ENCODE measurements at places on chromosomes 6 and 20. TPM values are rescaled to one million over a fixed set of nuclear protein-coding genes. Genes with fewer than 3 reads are reported as not detected.

SLC52A3 gene
- total RNA-seq, result not detected

- DNase-seq, result no peak
Observed at GRCh38 chr6:33684983-33685382, 26.5 kb downstream of the UQCC2 start.

ABCF1 gene
- 46.7 TPM for total RNA-seq

DNA sequence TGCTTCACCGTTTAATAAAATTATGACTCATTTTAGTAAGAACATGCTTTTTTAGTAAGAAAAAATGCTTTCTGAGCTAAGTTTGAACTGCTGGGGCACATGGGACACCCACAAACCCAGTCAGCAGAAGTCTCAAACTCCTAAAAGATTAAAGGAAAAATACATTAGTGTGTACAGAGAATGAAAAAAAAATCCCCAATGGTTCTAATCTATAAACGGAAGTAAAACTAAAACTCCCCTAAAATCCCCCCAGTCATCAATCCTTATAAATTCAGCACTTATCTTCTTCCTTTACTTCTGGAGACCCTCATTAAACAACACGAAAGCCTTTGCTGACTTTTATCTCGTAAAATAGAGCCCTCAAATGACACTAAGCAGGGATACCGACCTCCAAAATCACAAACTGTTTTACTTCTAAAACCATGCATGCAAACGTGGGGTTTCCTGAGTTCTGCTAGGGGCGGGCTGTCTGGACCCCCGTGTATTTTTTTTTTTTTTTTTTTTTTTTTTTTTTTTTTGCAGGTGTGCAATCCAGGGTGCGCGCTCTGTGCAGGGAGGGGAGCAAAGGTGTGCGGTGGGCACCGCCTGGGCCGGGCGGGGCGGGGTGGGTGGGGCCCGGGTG lies 1.1 kb upstream of the MYB start:
- no peak for DNase-seq

DNA sequence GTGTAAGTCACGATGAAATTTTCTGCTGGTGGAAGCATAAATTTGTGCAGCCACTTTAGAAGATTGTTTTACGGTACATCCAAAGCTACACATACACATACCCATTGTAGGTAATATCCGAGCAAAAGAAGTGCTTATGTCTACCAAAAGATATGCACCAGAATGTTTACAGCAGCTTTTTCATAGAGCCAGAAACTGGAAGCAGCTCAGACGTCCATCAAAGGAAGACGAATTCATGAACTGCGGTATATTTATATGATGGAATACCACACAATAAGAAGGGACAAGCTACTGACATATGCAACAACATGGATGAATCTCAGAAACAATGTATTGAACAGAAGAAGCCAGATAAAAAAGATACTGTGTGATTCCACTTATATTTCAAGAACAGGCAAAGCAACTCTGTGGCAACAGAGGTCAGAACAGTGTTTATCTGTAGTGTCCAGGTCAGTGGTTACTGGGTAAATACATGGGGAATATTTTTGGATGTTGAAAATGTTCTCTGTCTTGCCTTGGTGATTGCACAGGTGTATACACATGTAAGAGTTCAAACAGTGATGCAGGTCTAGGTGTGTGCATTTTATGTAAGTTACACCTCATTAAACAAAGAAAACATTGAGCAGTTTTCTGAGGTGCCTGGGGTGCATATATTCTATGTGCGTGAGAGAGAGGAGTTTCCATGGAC lies 51.9 kb upstream of the EXOC2 start:
- no peak for DNase-seq

- DNase-seq, result no peak
Observed at GRCh38 chr20:11799281-11799684, 118.4 kb upstream of the BTBD3 start.

- peak; percentile 66 for DNase-seq
Observed at GRCh38 chr6:27582928-27583725, 110.2 kb upstream of the ZNF184 start.

NKX2-2 gene
- total RNA-seq, result 0.56 TPM

LY6G5C gene
- total RNA-seq, result 0.97 TPM

HLA-DQB2 gene
- total RNA-seq, result not detected
